Stimulated activated CD4-positive, alpha-beta T cell treated with anti-CD3 and anti-CD28 coated beads, Interleukin-4, amount 100 ng/mL, for 48 hours (primary cell): ENCODE measurements at places on chromosomes 5 and 9.

DNA sequence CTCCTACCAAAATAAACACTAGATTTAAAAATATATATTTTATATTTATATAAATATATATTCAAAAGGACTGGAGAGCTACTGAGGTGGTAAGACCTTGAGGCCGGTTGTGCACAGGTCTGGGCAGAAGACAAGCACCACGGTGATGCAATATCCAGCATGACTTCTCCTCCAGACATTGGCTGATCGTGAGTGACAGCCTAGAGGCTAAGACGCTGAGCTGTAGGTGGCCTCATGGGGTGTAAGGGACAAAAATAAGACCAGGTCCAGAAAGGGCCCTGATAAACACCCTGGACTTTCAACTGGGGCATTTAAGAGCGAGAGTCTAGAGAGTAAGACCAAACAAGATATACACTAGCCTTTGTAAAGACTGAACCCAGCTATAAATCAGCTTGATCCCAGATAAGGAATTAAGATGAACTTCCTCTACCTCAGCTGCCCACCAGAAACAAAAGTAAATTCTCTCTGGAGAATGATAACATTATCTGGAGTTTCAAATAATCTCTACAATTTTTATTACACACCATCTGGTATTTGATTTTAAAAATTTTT is 14.2 kb upstream of the C5orf47 start:
- DNase-seq: no peak

GRCh38 chr5:165525271-165525670 is 2019.9 kb downstream of the MAT2B start:
- DNase-seq: no peak

GRCh38 chr9:19771446-19771845 is 17.4 kb downstream of the SLC24A2 start:
- DNase-seq: no peak

GRCh38 chr5:24819841-24820240 is 175.1 kb upstream of the CDH10 start:
- DNase-seq: no peak

DNA sequence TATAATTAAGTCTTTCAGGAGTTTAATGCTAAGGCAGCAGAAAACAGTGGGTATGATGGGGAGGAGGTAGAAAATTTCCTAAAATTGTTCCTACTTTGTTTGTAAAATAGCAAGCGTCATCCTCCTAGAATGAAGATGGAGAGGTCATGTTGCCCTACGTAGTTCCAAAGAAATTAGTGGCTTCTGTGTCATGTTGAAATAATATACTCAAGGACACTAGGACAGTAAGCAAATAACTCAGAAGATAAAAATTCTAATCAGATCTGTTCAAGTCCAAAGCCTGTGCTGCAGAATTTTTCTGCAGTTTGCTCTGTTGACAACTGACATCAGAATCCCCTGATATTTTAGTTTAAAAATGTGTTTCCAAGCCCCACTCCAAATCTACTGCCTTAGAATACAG is 486.3 kb downstream of the DIRAS2 start:
- DNase-seq: no peak

GRCh38 chr9:19184144-19184917 is 46.2 kb upstream of the DENND4C start:
- DNase-seq: peak; percentile 73
